ENCODE measurements at places on chromosomes 2 and 18.

- no peak for DNase-seq
Measured at GRCh38 chr2:38155015-38155414, 79.1 kb upstream of the CYP1B1 start.

DNA sequence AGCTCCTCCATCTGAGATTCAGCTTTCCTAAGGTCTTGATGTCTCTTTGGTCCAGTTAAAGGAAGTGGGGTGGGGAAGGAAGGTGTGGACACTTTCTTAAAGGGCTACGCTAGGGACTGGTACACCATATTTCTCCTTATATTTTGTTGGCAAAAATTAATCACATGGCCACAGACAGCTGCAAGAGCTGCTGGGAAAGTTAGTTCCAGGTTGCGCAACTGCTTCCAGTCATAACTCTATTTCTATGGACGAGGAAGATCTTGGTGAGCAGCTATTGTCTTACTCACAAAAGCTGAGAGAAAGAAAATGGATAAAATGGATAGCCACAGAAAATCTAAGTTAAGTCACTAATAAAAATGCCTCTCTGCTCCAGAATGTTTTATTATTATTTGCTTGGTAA is 60.7 kb upstream of the PPM1B start:
- no peak for DNase-seq

DNA sequence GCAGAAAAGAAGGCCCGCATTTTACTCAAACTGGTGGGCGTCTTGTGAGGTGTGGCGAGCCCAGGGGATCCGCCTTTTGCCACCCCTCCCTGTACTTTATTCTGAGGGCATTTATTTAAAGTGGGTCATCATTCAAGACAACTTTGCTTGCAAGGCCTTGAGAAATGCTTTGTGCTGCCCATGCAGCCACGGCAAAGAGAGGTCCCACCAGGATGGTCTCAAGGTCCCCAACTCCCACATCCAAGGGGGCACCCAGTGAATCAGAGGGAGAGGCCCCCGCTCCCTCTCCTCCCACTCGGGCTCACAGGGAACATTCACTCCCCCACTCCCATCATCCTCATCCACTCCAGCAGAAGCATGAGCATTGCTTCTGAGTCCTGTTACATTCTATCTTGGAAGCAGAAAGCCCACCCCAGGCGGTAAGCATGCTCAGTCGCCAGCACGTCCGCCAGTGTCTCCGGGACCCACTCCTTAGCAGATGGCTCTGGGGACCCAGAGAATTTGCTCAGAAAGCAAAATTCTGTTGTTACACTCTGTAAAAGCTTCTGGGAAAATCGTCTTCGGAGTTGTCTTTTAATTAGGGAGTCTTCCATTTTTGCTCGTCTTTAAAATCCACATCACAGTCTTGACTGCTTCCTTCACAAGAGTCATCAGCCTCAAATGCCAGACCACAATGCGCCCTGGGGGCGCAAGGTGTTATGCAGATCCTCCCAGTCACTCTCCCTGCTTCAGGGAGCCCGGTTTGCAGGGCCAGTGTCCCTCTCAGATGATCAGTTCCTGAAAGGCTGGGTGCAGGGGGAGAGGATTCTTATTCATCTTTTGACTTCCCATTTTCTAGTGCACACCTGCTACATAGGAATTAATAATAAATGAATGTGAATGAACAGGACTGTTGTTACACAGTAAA is 99.4 kb upstream of the NCK2 start:
- no peak for DNase-seq

DNA sequence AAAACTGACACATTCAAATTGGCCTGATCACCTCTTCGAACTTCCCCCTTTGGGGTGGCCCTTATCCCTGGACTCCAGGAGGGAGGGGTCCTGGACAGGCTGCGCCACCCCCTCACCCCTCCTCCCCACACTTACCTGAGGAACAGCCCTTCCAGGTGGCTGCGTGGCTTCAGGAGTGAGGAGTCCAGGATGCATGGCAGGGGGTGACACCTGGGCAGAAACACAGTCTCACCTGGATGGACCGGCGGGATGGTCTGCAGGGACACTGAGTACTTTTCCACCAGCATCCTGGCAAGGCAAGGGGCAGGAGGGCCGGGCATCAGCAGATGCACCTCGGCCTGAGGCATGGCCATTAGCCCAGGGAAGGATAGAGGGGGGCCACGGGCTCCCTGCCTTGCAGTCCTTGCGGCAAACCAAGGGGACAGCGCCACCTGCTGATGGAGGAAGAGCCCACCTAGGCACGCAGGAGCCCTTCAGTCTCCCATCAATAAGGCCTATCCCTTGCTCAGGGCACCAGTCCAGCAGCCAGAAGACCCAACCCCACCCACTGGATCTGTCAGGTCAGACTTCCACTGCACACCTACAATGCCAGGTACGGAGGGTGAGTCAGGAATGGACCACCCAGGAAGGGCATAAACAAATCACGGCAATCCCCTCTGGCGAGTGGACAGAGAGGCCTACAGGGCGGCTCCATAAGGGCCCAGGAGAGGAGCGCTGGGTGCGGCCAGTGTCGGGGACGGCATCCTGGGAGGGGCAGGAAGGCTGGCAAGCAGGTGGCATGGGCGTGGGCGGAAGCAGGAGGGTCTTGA is 26.0 kb downstream of the FAM178B start:
- DNase-seq: peak; percentile 91

GRCh38 chr2:181380581-181380980 is 76.6 kb upstream of the ITGA4 start:
- no peak for DNase-seq

DNA sequence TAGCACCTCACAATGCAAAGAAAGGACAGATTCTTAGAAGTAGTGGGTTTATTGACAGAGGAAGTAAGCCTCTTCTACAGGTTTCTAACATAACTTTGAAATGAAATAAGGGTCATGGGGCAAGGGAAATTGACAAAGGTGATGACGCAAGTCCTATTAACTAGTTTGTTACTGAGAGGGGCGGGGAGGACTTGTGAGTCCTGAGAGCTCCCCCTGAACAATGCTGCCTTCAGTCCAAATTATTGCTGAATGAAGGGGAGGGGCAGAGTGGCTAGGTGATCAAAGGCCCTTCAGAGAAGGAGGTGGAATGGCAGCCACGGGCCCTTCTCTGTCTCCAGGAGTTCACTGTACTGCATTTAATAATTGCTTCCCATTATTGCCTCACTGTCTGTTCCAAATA is 390.0 kb downstream of the MEIS1 start:
- no peak for DNase-seq

DNA sequence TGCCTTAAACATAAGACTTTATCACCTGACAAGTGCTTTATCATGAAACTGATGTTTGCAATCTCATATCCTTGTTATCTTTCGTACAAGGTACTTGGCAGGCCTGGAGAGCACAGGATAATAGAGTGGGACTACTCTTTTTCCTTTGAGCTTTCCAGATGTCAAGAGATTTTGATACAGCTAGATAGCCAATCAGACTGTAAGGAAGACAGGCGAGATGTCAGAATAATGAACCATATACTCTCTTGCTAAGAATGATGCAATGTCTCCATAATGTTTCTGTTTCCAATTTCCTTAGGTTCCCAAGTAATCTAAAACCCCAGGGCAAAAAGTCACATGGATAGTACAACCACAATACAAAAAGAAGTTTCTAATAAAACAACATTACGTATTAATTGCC is 313.1 kb downstream of the PDE11A start:
- no peak for DNase-seq

- no peak for DNase-seq
Measured at GRCh38 chr18:23499291-23499781, 4.0 kb upstream of the RMC1 start.

DNA sequence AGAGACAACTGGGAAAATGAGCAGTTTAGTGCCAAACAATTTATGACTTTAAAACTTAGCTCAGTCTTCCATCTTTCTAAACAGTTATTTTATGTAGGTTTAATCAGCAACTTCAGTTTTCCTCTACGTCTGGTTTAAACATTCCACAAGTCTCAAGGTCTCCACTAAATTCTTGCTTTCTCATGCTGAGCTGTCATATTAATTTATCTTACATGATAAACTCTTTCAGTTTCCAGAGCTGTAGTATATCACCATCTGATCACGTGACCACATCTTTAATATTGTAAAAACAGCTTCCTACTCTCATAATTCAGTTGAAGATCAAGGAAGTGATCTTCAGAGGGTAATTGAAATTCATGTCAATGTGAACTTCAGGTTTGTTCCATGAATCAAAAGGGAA is 158.6 kb downstream of the ZNF804A start:
- no peak for DNase-seq

DNA sequence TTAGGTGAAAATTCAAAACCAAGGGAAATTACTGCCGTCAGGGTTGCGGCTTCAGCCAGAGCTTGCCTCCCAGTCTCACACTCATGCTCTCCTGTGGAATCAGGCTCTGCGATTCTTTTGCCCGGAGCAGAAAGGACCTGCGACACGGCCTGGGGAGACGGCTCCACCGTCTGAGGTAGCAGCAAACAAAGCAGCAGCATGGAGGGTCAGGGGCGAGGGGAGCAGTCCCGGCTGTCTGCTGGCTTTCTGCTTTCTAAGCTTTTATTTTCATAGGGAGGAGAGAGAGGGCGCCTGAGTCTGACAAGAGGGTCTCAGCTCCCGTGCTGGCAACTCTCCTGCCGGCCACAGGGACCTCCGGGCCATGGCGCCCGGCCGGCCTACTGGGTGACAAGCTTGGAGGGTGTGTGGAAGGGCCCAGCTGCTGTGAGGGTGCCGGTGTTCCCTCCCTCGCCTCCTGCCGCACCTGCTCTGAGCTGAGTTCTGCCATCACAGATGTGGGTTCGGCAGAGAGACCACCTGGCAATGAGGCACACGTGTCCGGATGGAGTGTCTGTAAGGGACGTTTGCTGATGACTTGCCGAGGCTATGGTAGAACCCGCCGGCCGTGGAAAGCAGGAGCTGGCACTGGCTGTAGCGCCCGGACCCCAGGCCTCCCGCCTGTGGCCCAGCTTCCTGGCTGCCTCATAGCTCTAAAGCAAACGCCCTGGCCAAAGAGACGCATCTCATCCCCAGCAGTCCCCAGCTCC is 66.2 kb upstream of the CTDP1 start:
- DNase-seq: no peak

DNA sequence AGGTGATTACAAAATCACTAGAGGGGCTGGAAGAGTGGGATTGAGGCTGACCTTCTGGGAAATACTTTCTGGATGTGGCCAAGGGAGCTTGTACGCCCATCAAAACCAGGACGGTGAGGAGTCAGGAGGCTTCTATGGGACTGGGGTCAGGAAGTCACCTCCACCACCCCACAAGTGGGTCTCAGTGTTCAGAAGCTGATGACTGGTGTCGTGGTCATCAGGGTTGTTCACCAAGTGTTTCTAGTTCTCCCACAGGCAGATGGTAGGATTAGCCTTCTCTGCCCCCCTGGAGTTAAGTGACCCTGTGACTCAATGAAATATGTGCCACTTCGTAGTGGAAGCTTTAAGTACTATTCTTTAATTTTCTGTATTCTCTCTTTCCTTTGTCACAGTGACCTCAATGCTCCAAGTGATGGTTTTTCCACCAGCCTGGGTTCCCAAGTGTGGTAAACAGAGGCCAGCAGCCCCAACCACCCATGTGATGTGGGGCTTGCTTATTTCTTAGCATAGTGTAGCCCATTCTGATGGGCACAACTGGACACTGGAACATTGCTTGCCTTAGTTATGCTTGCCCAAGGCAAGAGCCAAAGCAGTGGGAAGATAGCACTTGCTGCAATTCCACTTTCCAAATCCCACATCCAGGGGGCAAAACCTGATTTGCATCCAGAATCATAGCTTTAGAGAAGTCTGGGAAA is 258.8 kb downstream of the CYP26B1 start:
- DNase-seq: no peak

GRCh38 chr18:28095041-28095440 is 81.9 kb downstream of the CDH2 start:
- DNase-seq: no peak

DNA sequence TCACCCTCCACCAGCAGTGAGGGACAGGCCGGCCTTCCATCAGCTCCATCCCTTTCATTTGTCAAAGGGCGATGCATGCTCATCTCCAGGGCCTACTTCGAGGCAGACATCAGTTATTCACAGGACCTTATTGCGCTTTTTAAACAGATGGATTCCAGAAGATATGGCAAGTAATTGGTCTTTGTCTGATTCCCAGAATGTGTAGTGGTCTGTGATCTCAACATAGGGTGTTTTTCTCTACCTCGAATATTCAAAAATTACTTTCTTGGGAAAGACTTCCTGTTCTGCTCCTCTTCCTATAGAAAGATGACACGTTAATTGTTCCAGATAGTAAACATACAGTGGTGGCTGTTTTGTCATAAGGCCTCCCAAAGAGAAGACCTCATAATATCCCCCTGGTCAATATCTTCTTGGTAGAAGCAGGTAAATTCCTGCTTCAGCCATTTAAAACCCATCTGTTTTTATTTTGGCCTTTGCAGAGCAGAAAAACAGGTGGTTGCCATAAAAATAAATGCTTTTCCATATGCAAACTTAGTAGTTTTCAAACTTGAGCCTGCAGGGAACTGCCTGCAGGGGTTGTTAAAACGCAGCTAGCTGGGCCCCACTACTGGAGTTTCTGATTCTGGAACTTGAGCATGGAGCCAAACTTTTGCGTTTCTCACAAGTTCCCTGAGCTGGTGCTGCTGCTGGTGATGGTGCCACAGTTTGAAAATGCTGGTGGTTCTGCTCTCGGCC is 8.2 kb downstream of the SMARCAL1 start:
- no peak for DNase-seq

- no peak for DNase-seq
Measured at GRCh38 chr2:170817093-170818035, 677 bp downstream of the GAD1 start.

- no peak for DNase-seq
Measured at GRCh38 chr2:219477815-219478214, 20.9 kb upstream of the GMPPA start.

DNA sequence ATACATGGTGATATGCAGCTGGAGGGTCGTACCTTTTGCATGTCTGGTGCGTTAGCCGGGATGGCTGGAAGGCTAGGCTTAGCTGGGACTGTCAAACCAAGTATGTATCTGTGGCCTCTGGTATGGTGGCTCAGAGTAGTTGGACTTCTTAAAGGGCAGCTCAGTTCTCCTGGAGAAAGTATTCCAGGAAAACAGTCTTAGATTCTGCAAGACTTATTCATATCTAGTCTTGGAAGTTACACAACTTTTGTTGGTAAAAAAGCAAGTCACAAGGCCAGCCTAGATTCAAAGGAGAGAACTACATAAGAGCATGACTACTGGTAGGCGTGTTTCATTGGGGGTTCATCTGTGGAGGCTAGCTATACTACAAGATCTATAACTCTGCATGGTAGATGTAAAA is 45.5 kb downstream of the EML4 start:
- DNase-seq: no peak

DNA sequence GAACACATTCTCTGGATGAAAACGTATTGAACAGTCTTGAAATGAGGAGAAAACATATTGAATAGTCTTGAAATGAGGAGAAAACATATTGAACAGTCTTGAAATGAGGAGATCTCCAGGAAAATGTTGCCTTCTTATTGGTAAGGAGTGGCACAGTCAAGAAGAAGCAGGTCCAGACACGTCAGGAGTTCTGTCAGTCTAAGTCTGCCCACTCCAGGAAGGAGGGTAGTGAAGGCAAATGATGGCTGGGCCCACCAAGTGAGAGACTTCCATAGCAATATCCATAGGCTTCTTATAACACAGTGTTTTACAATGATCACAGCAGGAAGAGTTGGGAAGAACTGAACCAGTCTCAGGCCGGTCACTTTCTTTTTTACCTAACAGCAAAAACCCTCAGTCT is 316.2 kb downstream of the ETAA1 start:
- DNase-seq: no peak
